ENCODE measurements at places on chromosomes 16 and 17.
A peak's percentile ranks its signal among the peaks of the same experiment; 100 is the strongest.

DNA sequence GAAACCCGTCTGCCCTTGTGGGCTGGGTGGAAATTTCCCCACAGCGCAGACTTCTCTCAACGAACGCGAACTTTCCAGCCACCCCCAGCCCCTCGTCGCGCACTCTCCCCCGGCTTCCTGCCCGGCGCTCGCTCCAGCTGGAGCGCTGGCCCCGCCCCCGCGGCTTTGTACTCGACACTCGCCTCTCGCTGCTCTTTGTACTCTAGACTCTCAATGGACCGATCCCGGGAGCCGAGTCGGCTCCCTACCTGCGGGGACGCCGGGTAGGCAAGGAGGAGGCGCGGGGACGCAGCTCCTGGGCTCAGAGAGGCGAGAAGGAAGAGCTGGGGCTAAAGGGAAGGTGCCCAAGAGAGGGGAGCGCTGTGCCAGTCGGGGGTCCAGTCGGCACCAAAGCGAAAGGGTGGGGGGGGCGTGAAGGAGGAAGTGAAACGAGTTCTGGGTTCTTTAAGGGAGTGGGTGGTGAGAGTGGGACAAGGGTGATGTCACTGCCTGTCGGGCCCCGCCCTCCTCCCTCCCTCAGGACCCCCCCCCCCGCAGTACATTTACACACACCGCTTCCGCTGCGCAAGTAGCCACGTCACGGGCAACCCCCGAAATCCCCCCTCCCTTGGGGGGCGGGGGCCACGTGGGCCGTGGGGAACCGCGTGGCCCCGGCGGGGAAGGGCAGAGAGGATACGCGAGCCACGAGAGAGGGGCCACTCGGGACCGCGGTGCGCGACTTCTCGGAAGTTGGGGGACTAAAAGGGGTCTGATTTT, 9.7 kb downstream of the KDM6B start:
- DNase-seq: peak; percentile 71

- DNase-seq: no peak
These were observed 885.7 kb upstream of the CDH8 start for GRCh38 chr16:62921904-62922303.

DNA sequence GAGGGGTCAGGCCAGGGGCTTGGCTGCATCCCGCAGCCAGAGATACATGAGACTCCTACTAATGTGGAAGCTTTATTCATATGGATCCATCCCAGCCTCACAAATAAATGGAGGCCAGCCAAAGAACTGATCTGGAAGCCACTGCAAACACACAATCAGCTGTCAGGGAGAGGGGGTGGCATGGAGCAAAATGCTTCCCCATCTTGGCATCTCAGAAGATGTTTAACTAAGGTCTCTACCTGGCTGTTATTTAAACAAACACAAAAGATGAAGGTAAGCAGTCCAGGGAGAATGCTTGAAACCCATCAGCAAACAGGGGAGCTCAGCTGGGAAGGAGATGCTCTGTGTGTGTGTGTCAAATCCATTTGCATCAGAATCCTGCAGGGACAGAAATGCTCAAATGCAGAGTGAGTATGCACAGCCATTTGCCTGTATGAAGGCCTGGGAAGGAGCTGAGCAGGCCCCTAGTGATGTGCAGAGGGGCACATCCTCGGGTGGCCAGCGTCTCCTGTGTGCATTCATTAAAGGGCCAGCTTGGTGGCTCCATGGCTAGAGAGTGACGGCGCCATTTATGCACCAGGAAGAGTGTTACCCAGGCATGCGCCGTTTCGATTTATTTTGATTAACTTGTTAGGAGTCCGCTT, 34.2 kb upstream of the IRX3 start:
- DNase-seq: no peak

- no peak for DNase-seq
These were observed 59.1 kb downstream of the CYLD start for GRCh38 chr16:50801036-50801435.

GRCh38 chr17:34156741-34157589, 98.1 kb upstream of the CCL2 start:
- DNase-seq: no peak

- DNase-seq: no peak
These were observed 43.1 kb upstream of the MEAK7 start for GRCh38 chr16:84547546-84548061.

GRCh38 chr16:9610727-9611126, 519.3 kb downstream of the HAPSTR1 start:
- DNase-seq: no peak

DNA sequence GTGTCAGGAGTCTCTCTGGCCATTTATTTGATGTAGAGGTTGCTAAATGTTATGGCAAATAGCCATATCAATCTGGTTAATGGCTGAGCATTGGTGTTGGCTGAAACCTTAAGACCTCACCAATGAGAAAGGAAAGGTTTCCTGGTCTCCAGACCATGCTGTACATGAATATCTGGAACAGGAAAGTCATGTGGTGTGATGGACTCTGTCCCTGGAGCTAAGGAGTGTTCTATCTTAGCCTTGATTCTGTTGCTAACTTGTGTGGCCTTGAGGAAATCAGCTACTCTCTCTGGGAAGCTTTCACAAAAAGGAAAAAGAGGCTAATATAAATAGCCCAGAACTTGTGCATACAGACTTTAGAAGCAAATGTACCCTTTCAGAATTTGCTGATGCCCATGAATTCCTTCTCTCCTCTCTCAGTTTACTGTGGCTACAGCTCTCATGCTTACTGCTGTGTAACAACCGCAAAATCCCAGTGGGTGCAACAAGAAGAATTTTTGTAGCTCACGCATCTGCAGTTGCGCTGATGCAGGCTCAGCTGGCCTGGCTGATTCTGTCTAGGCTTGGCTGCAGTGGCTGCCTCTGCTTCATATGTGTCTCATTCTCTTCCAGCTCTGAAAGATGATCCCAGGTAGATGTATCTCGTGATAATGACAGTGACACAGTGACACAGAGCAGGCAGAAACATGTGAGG, 287.5 kb downstream of the NPIPA8 start:
- DNase-seq: no peak

DNA sequence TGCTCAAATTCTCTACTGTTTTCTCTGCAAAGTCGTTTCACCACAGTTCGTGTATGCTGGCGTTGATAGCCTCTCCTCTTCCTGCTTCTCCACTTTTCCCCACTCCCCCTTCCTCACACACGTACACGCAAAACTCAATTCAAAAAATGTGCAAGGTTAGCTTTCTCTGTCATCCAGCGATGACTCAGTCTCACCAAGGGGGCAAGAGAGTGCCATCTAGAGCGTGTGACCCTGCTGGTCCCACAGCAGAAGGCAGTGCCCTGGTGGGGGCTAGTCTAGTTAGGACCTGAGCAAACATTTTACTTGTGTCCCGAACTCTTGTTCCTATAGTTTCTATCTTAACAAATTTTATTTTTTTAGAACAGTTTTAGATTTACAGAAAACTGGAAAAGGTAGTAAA, 121.2 kb upstream of the CHMP6 start:
- no peak for DNase-seq

- no peak for DNase-seq
These were observed 8.4 kb upstream of the ARHGAP17 start for GRCh38 chr16:25023556-25023955.

GRCh38 chr16:81410643-81411293, 33.8 kb upstream of the CMIP start:
- no peak for DNase-seq

DNA sequence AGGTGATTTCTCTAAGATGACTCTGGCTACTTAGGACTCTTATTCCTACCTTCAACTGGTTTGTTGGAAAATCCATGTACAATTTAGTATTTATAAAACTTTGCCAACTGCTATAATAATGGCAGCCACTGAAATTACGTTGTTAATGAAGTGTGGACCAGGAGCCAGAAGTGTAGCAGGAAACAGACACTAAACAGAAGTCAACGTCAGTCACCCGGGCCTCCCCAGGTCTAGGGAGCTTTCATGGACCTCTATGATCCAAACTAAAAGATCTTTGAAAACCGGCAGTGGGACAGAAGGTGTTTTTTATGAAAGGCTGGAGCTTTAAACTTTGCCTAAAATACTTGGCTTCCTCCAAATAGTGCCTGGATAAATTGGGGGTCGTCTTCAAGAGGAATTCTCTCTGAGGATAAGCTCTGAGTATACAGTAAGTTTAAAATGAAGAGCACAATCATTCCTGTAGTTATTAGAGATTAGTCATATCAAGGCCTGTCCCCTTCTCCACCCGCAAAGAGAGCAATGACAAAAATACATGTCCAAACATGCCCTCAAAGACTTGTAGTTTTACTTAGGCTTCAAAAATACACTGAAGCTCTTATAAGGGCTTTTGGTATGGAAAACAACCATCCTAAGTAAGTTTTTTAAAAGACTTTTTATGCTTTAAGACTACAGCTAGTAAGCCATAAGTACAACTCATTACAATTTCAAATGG, 34.6 kb downstream of the DCUN1D3 start:
- DNase-seq: peak; percentile 49

GRCh38 chr17:34285286-34285792, at the start of gene CCL11:
Gene CCL11, plus strand, starts transcription at chr17:34285742. Its CDS starts 67 bp downstream, at chr17:34285809.
- DNase-seq: no peak
